ENCODE measurements at places on chromosomes 2 and 18.
A peak's percentile ranks its signal among the peaks of the same experiment; 100 is the strongest.

- no peak for DNase-seq
Observed at GRCh38 chr2:190449925-190450324, 41.8 kb downstream of the MFSD6 start.

DNA sequence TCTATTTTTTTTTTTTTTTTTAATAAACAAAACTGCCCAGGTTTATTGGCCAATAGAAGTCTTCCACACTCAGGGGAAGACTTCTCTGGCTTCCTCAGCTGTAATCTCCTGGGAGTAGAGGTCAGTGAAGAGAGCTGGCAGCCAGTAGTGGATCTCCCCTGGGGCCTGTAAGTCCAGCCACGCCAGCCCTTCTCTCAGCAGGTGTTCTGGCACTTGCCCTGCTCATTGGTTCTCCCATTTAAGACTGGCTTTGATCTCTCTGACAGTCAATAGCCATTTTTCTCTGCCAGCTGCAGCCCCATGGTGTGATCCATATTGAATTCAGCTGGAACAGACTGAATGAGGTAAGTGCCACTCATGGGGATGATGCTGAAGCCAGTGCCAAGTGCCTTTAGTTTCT lies 170.6 kb upstream of the SPHKAP start:
- DNase-seq = no peak

DNA sequence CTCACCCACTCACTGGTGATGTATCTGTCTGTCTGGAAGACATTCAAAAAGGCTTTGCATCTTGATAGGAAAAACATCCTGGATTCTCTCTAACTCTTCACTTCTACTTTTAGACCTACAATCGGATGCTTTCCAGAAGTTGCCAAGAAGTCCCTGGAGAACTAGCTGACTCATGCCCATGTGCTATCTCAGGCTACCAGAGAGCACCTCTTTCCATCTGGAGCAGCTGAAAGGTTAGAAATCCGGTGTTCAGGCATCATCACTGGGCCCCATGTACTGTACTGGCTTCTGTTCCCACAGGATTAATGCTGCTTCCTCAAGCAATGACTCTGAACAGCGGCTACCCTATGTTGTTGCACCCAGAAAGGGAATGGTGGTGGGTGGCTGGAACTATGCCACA lies 259.0 kb downstream of the NBAS start:
- DNase-seq = no peak

GRCh38 chr18:79765491-79766245 lies 32.1 kb upstream of the KCNG2 start:
- no peak for DNase-seq

DNA sequence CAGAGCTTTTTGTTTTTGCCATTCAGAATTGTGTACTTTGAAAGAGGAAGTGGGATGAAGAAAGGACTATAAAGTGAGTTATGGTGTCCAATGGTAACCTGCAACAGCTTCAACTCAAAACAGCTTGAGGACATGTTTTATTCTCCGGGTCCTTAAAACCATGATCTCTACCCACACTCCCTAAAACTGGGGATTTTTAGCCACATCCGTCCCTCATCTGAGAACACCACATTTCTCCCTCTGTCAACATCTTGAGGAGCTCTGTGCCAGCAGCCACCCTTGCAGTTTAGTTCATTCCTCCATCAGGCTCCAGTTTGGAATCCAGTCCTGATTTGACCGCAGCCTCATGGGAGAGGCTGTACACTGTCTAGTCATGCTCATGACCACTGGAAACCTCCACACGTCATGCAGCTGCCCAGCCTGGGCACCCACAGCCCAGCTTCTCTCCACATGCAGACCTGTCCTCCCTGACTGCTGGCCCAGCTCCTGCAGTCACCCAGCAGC lies 62.6 kb downstream of the C18orf63 start:
- no peak for DNase-seq

- no peak for DNase-seq
Observed at GRCh38 chr18:39938676-39939608, 2016.1 kb upstream of the PIK3C3 start.

- DNase-seq = no peak
Observed at GRCh38 chr2:212311807-212312404, 226.7 kb downstream of the ERBB4 start.

DNA sequence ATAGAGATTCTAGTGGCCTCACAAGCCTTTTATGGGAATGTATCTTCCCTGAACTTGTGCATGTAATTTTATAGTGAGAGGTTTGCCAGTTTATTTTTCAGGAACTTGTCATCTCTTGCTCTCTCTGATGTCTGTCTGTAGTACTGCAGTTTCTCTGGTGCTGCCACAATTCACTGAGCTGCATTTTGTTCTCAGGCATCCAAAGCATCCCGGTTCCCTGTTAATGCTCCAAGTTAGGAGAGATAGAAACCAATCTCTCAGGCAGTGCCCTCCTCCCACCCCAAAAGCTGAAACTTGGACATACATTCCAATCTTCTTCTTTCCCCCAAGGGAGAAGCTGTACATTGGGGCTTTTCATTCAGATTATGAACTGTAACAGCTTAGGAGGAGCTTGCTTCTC lies 30.1 kb upstream of the GRB14 start:
- no peak for DNase-seq

DNA sequence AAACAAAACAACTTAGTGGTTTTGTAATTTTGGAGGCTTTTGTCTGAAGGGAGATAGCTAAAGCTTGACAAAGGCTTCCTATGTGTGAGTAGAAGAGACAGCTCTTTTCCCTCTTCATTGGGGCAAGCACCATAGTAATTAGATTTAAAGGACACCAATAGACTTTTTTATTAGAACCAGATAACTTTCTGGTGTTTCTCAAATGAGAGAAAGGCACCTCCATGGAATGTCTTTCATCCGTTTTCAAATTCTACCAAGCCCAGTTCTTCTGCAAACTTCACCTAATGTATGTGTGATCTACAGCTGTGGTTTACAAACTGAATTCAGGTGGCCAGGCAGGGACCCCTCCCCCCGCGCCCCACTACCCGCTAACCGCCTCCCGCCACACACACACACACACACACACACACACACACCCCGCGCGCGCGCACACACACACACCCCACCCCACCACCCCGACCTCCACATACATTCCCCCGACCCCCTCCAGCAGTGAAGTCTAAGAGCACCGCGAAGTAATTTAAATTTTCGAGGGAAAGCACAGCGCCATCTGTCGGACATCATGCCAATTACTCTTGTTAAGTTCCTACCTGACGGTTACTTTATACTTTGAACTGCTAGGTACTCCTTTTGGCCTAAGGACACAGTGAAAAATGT lies 31.6 kb upstream of the PPP1R1C start:
- DNase-seq = peak; percentile 48

- no peak for DNase-seq
Observed at GRCh38 chr2:187224989-187225388, 223.1 kb downstream of the CALCRL start.

DNA sequence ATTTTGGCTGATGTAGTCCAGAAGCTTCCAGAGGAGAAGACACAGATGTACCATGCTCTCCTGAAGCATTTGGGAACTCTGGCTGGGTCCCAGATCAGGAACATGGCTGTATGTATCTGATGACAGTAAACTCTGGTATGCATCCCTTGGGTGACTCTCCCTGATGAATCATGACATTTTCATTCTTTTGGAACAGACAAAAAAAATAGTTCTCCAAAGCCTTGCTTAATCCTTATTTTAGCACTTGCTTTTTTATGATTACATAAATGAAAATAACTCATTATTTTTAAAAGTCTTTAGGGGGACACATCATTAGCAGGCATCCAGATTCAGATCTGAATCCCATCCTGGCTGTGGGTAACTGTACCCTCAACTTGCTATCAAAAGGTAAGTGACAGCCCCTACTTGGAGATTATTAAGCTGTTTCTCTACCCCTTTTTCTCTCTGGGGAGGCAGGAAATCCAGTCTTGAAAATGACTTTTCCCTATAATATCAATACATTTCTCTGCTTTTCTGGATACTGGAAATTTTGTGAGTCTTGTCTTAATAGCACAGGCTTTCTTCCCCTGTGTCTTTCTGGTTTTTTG lies 23.3 kb downstream of the AOX1 start:
- no peak for DNase-seq

DNA sequence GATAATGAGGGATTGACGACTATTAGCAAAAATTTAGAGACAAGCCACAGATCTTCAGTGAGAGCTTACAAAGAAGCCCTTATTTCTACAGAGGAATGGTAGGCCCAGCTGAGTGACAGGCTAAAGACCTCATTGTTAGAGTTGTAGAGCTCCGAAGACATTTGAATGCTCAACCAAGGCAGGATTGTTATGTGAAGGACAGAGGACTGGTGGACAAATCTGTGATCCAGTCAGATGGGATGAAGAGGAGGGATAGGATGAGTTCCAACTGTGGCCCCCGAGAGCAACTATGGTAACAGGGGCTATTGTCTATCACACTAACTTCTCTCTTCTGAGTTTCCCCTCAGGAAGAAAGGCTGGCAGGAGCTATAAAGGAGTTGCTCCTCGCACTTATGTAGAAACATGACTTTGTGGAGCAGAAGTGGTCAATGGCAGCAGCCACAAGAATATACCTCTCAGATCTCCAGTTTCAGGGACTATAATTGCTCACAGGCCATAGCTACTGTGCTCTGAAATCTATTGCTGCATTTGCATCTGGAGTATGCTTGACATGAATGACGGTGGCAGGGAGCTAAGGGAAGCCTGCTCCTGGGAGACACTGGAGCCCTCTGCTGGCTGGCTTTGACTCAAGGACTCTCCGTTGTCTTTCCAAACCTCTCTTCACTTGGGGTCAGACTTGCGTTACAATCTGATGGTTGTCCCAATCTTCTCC lies 50.3 kb upstream of the GREB1L start:
- DNase-seq = no peak

DNA sequence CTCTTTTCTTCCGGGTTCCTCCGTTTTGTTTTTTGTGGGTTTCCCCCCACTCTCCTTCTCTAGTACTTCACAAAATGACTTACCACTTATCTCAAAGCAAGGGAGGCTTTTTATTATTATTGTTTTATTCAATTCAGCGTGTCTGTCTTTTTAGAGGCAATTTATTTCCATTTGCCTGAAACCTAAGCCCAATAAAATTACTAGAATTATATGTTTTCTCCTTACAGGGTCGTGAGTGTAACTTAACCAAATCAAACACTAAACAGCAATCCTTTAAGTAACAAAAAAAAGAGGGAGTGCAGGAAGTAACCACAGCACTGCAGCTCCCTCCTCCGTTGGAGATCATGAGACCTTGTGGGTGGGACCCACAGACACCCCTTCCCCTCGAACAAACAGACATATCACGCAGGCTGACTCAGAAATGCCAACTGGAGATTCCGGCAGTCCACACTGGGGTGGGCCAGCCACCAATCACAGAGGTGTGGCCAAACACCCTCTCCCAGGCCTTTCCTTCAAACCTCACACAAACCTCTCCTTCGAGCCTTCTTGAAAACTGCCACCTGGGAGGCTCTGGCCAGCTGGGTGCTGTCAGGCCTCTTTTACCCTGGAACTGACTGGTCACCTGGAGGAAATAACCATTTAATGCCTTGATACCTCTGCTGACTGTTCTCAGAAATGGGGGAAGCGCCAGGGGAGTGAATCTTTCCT lies 207.1 kb upstream of the SMAD2 start:
- no peak for DNase-seq

GRCh38 chr2:182763311-182763912 lies 47.4 kb downstream of the DNAJC10 start:
- DNase-seq = no peak

DNA sequence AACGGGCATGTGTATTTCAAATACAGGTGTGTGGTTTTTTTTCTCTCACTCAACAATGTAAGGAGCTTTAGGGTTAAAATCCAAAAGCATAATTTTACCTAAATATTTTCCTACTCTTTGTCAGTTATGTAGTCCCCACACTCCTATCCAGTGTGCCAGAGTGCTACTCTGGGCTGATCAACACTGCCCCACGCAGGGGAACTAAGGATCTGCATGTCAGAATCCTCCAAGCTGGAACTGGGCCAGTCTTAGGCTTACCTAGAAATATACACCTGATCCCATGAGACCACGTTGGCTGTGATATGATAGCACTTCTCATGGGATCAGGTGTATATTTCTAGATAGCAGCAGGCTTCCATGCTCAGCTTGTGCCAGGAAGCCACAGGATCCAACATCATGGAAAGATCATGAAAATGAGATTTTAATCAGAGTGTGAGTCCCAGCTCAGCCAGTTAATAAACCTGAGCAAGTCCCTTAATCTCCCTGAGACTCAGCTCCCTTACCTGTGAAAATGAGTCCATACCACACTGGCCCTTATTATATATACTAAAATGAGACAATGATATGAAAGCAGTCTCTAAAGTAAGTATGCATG lies 29.7 kb downstream of the CCDC141 start:
- DNase-seq = no peak

- DNase-seq = no peak
Observed at GRCh38 chr18:10419420-10420103, 34.9 kb upstream of the APCDD1 start.

- DNase-seq = no peak
Observed at GRCh38 chr18:42348722-42349121, 393.7 kb downstream of the PIK3C3 start.

DNA sequence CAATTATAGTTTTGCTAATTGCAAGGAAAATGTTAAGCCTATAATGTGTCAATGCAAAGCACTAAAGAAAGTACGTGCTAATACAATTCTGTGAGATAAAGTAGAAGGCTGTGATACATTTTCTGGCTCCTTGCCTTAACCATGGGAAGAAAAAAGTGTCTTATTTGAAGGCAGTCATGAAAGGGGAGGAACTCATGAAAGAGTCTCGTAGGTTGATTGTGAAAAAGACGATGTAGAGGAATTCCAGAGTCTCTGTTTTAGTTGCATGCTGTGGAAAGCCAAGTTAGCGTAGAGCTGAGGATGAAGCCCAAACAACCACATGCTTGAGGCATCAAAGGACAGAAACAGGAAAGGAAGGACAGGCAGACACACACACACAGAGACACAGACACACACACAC lies 214.1 kb downstream of the MEIS1 start:
- DNase-seq = no peak

DNA sequence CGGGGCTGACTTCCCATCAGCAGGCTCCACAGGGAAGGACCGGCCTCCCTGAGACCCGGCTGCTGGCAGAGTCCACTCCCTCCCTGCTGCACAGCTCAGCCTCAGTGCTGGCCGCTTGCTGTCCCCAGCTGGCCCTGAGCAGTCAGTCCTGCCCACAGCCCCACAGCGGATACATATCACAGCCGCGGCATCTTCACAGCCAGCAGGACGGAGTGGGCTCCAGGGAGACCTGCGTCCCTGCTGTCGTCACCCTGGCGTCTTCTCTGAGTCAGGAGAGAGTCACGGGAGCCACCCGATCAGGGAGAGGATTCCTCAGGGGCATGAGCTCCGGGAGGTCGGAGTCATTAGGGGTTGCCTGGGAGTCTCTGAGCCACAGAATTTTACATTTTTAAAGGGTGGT lies 13.1 kb upstream of the SNTG2 start:
- DNase-seq = no peak

GRCh38 chr2:28329184-28329583 lies 63.5 kb upstream of the FOSL2 start:
- no peak for DNase-seq

DNA sequence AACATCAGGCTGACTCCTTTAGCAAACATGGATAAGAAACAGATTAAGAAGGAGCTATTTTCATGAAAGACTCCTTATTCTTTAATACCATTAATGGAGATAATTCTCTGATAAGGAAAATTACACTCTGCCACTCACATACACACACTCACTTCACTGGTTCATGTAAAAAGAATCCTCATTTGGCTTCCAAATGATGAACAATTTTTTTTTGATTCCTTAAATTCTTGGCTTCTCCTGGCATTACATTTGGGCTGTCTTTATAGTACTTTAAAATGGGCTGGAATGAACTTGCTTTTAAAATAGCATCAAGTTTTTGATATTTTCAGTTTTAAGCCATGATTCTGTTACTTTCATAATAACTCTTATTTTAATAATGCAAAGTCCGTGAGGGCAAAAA lies 328.6 kb downstream of the SLC8A1 start:
- no peak for DNase-seq
